ENCODE measurements at places on chromosomes 12 and 14. TPM values are rescaled to one million over a fixed set of nuclear protein-coding genes. Genes with fewer than 3 reads are reported as not detected.

DNA sequence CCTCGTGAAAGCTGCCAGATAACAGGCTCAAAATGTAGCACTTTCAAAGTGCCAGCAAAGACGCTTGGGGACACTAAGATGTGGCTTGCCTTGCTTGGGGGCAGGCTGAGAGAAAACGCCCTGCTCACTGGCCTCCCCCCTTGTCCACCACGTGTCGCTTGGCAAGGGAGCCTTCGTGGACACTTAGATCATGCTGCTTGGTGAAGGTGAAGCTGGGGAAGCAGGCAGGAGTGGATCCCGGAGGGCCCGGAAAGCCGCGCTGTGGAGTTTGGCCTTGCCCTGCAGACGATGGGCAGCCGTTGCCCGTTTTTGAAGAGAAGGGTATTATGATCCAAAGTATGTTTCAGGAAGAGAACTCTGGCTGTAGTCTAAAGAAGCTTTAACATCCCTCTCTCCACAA is 53.4 kb upstream of the BDKRB2 start:
- DNase-seq, result no peak

DNA sequence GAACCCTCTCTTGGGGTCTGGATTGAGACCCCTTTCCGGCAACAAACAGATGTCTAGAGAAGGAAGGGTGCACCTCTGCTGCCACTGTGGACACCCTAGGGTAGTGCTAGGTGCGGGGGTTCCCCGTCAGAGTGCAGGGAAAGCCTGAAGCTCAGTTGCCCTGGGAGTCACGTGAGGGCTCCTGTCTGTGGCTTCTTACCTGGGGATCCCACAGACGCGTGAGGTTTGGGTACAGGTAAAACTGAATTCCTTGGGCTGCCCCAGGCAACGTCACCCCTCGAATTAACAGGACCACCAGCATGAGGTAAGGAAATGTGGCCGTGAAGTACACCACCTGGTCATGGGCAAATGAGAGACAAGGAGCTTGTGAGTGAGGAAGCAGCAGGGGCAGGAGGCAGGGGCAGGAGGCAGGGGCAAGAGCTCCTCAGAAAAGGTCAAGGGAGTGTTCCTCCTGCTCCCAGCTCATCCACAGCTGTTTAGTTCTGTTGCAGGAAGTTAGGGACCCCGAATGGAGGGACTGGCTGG is 21.0 kb upstream of the SLC6A12 start:
- peak; percentile 10 for DNase-seq

DNA sequence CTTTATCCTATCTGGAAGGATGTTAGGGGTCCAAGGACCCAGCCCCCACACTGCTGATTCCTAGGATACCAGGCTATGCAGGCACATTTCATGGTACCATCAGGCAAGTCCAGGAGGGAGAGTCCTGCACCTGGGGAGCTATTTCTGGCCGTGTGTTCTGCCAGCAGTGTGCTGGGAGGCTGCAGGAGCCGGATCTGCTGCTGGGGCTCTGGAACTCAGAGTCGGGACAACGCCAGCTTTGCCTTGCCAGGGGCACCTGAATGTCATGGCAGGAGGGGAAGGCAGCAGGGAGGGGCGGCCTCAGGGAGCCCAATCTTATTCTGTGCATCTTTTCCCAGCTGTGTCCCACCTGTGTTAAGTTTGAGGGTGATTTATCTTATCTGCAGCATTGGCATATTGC is 17.8 kb downstream of the SRRM4 start:
- DNase-seq, result no peak

DNA sequence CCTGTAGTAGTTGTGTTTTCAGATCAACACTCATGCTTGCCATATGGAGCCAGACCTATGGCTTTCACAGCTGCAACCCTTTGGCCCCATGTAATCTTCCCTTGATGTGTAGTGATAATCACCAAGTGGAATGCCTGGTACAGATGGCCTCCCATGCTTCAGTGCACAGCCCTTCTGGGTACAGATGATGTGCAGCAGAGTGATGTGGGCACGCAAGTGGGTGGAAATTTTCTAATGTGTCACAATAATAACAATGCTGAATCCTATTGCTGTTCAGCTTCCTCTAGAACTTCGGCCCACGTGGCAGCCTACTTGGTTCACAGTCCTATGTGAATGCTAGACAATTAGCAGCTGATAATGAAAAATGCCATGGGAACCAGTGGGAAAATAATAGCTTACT is 188.1 kb downstream of the SNAPC1 start:
- no peak for DNase-seq

ACOT6 gene
- polyA plus RNA-seq, result 0.57 TPM

DNA sequence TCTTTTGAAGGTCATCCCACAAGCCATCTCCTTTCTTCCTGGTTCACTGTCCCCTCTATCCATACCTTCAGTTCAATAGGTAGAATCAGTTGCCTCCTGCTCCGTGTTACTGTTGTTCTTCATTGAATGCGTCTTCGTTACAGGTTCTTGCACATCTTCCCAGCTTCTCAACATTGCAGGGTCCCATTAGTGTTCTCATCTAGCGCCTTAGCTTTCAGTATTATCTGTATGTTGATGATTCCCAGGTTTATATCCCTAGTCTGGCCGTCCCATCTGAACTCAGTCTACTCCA is 2.0 kb downstream of the SCFD1 start:
- DNase-seq, result no peak

DNA sequence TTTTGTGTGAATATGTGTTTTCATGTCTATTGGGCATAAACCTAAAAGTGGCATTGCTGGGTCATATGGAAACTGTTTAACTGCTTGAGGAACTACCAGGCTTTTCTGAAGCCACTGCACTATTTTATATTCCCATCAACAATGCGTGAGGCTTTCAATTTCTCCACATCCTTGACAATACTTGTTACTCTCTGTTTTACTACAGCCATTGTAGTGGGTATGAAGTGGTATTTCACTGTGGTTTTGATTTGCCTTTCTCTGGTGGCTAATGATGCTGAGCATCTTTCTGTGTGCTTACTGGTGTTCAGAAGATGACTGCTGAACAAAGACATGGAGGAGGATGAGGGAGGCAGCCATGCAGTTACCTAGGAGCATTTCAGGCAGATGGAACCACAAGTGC is 13.2 kb upstream of the TDG start:
- DNase-seq, result no peak

GRCh38 chr12:49705479-49706134 is 1.6 kb downstream of the FMNL3 start:
- DNase-seq, result peak; percentile 80

ACSM4 gene
- 1.3 TPM for polyA plus RNA-seq

- DNase-seq, result no peak
Observed at GRCh38 chr12:31339831-31340622, 14.1 kb upstream of the SINHCAF start.

RNU4-1 gene
- polyA plus RNA-seq, result not detected

MSI1 gene
- polyA plus RNA-seq, result 25.1 TPM

DNA sequence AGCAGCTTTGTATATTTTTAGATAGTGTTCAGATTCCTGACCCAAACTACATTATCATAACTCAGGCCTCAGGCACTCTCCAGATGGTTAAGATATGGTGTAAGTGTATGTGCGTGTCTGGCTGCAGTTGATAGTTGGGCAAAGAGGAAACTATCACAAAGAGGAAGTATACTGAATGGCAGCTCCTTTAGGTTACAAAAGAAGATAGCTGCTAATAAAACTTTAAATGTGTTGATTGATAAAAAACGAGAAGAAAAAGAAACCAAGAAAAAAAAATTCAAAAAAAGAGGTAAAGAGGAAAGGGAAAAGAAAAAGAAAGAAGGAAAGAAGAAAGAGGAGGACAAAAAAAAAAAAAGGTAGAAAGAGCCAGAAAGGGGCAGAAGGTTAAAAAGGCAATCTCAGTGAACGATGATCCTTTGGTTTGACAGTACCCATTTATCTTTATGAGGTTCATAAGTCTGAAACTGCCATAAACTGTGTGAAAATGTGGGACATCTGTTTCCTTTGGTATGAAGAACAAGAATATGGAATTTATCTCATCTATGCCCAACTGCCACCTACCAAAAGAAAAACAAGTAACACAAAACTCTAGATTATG is 42.2 kb downstream of the TAOK3 start:
- DNase-seq, result no peak

DNA sequence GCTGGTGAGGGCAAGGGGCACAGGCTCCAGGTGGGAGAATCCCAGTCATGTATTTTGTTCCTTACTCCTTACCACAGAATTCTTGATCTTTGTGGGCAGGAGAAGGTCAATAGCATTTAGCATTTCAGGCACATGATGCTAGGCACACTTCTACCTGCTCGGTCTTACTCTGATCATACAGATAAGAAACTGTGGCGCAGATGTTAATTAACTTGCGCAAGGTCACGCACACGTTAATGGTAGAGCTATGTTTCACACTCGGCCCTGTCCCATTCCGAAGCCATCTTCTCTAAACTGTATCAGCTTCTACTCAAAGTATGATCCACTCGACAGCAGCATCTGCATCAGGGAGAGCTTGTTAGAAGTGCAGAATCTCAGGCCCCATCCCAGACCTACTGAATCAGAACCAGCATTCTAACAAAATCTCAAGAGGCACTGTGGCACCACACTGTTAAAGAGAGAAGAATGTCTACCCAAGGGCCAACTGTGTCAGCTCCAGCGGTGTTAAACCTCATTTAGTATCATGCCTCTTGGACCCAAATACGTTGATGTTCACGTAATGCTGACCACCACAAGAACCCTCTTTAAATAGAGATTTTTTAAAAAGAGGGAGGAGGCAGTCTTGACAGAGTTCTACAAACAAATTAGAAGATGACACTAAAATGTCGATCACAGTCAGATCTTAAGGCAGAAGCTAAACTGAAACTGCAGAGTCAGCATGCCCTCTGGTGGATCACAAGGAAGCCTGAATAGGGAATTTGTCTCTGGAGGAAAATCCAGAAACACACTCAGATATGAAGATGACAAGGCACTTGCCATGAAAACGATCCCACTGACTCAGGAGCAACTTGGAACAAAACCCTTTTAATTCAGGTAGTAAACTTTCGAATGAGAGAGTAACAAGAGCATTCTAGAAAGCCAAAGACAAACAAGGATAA is 7.3 kb downstream of the STXBP6 start:
- DNase-seq, result no peak

DNA sequence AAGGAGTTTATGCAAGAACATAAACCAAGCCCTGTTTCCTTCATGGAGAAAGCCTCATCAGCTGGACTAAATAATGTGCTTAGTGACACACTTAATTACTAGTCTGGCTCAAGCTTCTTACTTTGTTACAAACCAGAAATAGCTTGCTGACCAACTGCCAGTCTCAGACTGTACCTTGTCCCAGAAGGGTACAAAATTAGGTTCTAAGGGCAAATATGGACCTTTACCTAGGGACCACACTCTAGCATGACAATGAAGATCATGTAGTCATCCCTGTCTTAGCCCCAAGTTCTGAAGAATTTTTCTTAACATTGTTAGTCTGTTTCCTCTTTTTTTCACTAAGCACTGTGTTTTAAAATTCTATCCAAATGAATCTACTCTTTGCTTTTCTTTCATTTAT is 2.2 kb downstream of the AMN1 start:
- no peak for DNase-seq

DNA sequence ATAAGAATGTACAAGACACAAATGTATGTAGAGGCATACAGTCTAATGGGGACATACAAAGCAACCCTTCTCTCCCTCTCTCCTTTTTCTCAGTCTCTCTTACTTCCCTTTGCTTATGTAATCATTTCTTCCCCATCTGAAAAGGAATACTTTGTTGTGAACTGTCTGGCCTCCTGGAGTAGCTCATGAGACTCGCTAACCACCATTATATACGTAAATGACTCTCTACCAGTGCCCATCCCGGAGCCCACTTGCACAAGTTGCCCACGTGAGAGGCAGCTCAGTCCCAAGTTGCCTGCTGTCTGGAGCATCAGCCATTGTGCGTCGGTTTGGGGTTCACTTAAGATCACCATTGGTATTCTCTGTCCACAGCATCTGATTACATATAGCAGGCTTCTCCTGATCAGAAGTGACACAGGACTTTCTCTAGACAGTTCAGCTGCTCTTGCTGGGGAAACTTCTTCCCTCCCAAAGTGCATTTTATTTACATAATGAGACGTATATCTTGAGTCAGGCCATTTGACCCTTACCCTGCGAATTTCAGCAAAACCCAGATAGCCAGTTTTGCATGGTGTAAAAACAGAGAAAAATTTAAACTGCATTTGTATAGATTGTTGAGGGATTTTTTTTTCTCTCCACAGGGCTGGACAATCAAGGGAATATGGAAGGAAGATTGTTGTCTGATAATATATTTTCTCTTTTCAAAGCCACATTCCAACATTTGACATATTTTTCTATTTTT is 220.7 kb upstream of the EGLN3 start:
- DNase-seq, result no peak

SERPINA12 gene
- polyA plus RNA-seq, result not detected

KRT6C gene
- polyA plus RNA-seq, result not detected

LGALS3 gene
- 169 TPM for polyA plus RNA-seq

ANG gene
- 27.7 TPM for polyA plus RNA-seq

KRT2 gene
- polyA plus RNA-seq, result not detected

GRCh38 chr12:111437816-111438454 is 32.2 kb downstream of the SH2B3 start:
- no peak for DNase-seq

GRCh38 chr12:24600996-24601395 is 347.9 kb downstream of the BCAT1 start:
- DNase-seq, result no peak

GPRC5D gene
- 5.5 TPM for polyA plus RNA-seq
